Femur (tissue), 1 donor: ENCODE measurements at places on chromosomes 7 and 10.

DNA sequence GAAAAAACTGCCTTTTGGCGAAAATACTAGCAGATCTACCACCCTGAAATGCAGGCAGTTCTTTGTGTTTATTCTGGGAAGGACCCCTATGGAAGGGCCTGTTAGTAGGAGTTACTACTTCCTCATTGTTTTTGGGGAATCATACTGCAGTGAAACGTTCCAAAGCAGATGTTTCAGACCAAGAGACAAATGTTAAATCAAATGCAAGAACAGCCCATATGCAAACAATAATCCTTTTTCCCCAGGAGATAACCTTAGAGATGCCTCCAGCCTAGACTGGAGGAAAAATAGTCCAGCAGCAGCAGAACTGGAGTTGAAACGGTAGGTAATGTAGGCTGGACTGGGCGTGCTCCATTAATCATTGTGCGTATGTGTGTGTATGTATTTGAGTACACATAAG, 65.9 kb upstream of the VWDE start:
- no peak for DNase-seq

DNA sequence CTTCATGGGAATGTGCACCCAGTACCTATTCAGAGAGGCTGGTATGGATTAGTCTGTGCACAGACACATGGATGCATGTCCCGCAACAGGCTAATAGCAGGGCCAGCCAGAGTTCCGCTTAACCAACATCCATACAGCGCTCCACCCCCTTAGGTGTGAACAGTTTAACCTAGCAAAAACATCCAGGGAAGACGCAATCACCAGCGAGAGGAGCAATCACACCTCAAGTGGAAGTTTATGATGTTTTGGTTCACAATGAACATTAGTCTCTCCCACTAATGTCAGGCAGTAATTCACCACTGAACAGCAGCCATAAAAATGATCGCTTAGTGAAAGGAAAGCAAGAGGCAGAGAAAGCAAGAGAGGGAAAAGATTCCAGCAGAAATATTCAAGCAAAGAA, 91.1 kb downstream of the PLXNA4 start:
- no peak for DNase-seq

GRCh38 chr10:135132-135600, at the start of gene ZMYND11:
ZMYND11 (plus strand) TSS chr10:135455; CDS start chr10:180013, 44,558 bp downstream.
- DNase-seq = peak; percentile 87

- DNase-seq = no peak
These were observed 6.3 kb downstream of the NUDT5 start for GRCh38 chr10:12189426-12189825.

DNA sequence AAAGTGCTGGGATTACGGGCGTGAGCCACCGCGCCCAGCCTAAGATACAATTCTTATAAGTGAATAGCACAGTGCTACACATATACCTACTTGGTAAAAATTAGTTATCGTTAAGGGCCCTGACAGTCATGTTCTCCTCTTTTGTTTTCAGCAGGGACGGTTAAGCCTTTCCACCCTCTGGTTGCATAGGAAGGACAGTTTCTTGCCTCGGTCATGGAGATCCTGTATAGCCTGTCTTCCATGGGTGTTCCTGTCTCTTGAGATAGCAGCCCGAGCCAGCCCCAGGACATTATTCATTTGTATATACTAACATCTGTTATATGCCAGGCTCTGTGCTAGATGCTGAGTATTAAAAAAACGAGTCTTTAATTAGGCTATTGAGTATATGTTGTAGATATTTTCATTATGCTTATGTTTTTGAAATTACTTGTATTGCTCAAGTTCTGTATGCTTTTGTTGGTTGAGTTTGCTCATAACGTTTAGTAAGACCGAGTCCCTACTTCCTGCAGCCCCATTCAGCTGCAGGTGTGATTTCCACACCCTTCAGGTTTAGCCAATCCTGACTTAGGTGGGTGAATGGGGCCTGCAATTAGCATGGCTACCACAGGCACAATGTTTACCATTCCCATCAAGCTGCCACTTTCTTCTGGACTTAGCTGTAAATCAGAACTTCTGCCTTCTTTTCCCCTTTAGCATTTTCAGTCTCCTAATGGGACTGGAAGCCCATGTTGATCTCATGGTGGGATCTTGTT, 24.8 kb downstream of the CCSER2 start:
- DNase-seq = no peak
